ENCODE measurements at places on chromosomes 5 and 9.

GRCh38 chr5:12175914-12176585 is 271.8 kb upstream of the CTNND2 start:
- no peak for DNase-seq

GRCh38 chr5:132952829-132953228 is 10.6 kb downstream of the AFF4 start:
- DNase-seq = no peak

DNA sequence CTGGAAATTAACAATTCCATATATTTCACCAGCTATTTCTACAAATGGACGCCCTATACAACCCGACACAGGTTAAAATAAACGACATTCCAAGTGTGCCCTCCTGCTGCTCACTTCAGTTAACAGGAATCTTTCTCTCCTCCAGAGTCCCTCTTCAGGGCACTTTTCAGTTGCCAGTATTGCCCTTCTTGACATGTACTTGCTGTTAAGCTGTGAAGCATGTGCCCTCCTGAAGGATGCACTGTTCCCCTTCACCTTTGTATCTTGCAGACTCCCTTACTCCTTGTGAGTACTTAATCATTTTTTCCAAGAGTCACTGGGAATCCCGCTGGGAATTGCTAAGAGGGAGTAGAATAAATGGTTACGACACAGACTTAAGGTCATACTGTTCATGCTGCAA is 364.1 kb downstream of the CTNND2 start:
- DNase-seq = no peak

GRCh38 chr9:70566066-70566465 is 151.6 kb upstream of the KLF9 start:
- no peak for DNase-seq

DNA sequence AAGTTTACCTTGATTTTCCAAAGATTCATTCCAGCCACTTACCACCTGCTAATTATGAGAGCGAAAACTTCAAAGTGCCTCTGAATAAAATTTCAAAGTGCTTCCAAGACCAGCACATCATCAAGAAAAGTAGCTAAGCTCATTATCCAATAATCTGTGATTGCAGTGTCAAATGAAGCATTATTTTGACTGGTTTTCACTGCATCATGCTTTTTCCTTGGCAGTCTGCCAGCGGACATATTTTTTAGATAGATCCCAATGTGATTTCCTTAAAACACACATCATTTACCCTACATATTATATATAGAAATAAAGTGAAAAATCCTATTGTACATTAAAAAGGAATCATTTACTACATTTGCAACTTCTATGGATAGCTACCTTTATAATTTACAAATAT is 508.6 kb upstream of the FAM174A start:
- DNase-seq = no peak

GRCh38 chr5:3285621-3286020 is 310.0 kb upstream of the IRX1 start:
- DNase-seq = no peak

- peak; percentile 38 for DNase-seq
Measured at GRCh38 chr5:171907725-171908343, 98.6 kb downstream of the FBXW11 start.

- no peak for DNase-seq
Measured at GRCh38 chr9:123941524-123942070, 11.7 kb upstream of the DENND1A start.

DNA sequence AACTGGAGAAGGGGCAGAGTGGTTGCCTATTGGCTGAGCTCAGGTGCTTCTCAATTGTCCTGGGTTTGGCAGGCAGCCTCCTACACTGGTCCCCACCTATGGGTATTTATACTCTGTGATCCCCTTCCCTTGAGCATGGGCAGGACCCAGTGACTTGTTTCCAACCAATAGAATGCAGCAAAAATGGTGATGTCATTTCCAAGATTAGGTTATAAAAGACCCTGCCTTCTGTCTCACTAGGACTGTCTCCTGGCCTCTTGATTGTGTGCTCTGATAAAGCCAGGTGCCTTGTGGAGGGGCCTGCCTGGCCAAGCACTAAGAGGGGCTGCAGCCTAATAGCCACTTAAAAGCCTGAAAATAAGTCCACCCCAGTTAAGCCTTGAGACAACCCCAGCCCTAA is 76.1 kb downstream of the MSX2 start:
- no peak for DNase-seq

- peak; percentile 31 for DNase-seq
Measured at GRCh38 chr5:43631182-43631910, 28.4 kb downstream of the NNT start.

DNA sequence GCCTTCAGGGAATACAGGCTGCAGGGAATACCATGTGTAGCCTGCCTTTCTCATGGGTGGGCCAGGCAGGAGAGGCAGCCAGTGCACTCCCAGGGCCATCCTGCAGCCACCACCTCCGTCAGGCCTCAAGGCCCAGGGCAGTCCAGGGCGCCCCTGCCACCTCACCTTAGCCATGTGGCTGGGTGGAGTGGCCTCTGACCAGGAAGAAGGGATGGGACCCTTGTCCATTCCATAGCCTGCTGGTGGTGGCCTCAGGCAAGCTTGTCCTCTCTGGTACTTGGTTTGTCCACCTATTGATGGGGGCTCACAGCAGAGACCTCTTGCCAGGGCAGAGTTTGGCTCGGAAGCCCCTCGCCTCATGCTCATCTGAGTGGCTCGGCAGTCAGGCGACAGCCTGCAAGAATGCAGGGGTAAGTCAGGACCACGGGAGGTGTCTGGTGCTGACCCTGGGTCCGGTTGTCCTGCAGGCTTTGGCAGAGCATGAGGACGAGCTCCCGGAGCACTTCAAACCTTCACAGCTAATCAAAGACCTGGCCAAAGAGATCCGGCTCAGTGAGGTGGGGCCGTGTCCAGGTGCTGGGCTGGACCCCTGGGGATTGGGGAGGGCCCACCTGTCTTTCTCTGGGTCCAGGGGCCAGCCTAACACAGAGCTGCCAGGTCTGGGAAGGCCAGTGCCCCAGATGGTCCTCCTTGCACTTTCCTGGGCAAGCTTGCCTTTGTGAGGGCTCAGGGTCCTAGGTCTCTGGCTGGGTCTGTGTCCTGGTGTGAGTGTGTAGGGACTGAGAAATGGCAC is 82.9 kb downstream of the PHF2 start:
- no peak for DNase-seq

- no peak for DNase-seq
Measured at GRCh38 chr5:127421471-127421870, 96.0 kb upstream of the PRRC1 start.

- no peak for DNase-seq
Measured at GRCh38 chr5:123138774-123139173, 49.7 kb downstream of the PRDM6 start.

GRCh38 chr5:11483630-11484029 is 420.6 kb downstream of the CTNND2 start:
- no peak for DNase-seq

GRCh38 chr5:180553530-180553929 is 37.8 kb downstream of the SCGB3A1 start:
- no peak for DNase-seq

DNA sequence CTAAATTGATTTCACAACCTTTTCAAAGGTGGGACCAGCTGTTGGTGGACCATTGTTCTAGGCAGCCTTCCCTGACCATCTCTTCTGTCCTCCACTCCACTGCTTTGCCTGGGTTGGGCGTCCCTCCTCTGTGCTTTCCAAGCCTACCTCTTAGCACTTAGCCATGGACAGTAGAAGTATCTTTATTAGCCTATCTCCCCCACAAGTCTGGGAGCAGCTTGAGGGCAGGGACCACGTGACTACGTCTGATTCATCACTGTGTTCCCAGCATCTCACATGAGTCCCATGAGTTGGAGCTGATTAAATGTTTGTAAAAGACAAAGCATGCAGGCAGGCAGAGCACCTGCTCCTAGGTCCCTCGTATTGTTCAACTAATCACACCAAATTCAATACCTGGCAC is 20.9 kb downstream of the MORN5 start:
- DNase-seq = no peak

DNA sequence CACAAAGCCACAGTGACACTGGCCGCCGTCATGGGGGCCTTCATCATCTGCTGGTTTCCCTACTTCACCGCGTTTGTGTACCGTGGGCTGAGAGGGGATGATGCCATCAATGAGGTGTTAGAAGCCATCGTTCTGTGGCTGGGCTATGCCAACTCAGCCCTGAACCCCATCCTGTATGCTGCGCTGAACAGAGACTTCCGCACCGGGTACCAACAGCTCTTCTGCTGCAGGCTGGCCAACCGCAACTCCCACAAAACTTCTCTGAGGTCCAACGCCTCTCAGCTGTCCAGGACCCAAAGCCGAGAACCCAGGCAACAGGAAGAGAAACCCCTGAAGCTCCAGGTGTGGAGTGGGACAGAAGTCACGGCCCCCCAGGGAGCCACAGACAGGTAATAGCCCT is 26.1 kb downstream of the HRH2 start:
- no peak for DNase-seq

- peak; percentile 30 for DNase-seq
Measured at GRCh38 chr5:60382716-60383115, 317.2 kb downstream of the DEPDC1B start.

- DNase-seq = no peak
Measured at GRCh38 chr5:26763215-26763614, 275.2 kb downstream of the CDH9 start.

- DNase-seq = peak; percentile 28
Measured at GRCh38 chr5:43773478-43773844, 170.5 kb downstream of the NNT start.

DNA sequence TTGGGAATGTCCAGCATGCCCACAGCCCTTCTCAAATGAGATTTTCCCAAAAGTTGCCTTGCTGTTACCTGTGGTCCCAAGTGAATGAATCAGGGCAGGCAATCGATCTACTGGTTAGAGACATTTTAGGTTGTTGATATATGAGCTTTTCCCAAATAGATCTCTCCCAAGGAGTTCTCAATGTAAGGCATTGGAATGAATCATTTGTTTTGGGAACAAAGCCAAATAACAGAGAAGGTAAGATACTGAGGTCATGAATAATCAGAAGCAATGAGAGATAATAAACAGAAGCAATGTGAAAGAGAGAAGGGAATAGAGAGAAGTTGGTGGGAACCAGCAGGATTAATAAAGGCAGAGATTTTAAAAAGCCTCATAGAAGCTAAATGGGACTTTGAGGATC is 93.6 kb upstream of the FER start:
- no peak for DNase-seq

DNA sequence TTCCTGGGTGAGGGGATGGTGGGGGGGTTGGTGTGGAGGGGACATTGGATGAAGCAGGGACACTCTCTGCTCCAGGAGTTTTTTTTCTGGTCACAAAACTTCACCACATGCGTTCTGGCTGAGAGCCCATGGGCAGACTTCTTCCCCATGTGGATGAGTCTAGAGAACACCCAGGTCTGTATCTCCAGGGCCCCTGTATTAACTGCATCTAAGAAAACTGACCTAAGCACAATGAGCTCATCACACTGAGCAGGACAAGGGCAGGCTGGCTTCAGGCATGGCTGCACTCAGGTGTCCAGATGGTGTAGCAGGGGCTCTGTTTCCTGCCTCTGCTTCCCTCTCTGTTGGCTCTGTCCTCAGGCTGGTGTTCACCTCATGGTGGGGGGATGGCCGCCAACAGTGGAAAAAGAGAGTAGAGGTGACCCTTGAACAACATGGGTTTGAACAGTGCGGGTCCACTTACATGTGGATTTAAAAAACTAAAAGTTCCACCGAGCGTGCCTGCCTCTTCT is 85.3 kb upstream of the STC2 start:
- DNase-seq = no peak

DNA sequence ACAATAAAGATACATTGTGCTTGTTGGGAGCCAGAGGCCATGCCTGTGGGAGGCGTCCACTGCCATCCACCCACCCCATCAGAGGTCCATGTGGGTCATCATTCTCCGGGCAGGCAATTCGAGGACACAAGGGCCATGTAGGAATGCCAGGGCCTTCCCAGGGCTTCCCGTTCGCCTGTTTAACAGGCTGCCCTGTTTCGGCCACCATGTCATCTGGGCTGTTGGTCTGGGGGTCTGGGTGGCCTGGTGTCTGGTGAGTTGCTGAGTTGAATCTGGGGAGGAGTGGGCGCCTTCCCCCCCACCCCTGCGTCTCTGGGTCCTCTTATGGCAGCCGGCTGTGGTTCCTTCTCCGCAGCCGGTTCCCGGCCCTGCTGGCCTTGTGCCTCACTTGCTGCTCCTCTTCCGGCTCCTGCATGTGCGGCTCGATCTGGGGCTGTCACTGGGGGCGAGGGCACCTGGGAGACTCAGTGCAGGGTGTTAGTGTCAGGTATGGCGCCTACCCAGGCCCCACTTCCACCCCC is 117.4 kb downstream of the WNK2 start:
- no peak for DNase-seq

DNA sequence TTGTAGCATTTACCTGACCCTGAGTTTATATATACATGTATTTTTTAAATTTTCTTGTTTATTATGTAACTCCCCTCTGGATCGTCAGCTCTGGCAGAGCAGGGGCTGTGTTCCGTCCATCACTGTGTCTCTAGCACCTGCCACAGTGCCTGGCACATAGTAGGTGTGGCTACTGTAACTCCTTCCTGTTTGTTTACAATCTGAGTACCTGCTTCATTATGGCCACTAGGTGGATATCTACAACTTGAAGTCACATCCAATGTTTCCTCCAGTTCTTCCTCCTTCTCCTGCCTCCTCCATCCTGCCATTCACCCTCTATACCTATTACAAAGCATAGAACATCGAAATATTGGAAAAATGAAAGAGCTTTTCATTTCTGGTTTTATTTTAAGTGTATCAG is 14.2 kb upstream of the PPP1R2B start:
- no peak for DNase-seq

- no peak for DNase-seq
Measured at GRCh38 chr9:98654247-98654646, 54.5 kb downstream of the GABBR2 start.

DNA sequence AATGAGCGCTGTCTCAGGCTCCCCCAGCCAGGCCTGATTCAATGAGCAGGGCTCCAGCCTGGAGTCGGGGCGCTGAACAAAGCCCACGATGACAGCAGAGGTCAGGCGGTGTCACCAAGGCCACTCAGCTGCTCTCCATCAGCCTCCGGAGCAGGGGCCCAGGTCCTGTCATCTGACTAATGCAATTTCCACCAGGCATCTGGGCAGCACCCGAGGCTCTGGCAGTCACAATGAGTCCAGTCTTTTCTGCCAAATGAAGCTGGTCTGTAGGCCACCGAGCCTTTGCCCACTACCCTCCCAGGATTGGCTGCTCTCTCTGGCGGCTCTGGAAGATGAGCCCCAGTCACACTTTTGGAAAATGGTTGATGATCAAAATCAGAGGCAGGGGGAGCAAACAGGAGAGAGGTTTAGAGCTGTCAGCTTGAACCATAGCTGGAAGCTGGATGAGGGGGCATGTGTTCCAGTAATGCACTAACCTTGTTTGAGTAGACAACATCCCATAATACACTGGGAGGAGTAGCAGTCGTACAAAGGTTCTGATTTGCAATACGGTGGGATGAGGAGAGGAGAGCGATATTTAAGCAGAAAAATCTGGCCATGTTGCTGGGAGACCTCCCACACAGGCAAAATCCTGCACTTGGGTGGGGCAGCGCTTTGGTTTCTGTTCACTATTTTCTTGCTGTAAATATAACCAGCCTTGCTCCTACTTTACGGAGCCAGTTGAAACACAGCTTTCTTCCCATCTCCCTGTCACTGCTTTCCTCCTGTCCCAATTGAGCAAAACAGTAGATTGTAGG is 306.4 kb upstream of the PANK3 start:
- DNase-seq = no peak

All from HL-60 (cell line).